ENCODE measurements at places on chromosomes 5 and 9.
A peak's percentile ranks its signal among the peaks of the same experiment; 100 is the strongest.

DNA sequence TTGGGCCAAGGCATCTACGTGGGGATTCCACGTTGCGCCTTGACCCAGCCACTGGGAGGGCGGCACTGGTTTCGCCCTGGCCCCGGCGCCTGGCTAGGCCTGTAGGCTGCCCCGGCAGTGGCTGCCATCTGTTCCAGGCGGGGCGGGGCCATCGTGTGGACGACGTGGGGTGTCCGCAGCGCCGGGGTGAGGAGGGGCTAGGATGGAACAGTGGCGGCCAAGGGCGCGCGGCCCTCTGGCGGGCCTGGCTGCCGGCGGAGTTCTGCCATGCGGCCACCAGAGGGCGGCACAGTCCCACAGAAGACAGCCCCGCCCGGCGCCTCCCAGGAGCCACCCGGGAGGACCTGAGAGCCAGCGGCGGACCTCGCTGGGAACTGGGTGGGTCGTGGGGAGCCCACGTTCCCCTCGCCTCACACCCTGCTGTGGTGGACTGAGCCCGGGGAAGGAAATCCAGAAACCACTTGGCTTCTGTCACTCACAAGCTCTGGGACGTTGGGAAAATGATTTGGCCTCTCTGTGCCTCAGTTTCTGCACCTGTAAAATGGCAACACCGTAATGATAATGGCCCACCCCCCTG lies 22.6 kb upstream of the RAPGEF1 start:
- peak; percentile 67 for DNase-seq

- no peak for DNase-seq
Observed at GRCh38 chr9:6876195-6876894, 118.6 kb downstream of the KDM4C start.

DNA sequence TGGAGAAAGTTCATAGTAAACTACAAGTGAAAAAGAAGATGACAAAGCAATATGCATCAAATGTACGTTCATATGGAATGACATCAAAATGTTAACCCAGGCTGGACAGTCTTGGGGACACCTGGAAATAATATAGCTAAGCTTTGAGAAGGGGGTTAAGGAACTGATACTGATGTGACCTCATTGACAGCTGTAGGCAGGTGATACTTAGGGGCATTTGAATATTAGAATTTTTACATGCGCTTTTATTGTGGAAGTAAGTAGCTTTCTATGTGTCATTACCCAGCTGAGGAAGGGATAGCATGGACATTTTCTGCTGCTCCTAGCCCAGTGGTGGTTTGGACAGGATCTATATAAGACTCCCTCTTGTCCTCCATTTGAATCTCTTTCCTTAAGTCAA lies 299.7 kb downstream of the CWC27 start:
- DNase-seq: no peak

DNA sequence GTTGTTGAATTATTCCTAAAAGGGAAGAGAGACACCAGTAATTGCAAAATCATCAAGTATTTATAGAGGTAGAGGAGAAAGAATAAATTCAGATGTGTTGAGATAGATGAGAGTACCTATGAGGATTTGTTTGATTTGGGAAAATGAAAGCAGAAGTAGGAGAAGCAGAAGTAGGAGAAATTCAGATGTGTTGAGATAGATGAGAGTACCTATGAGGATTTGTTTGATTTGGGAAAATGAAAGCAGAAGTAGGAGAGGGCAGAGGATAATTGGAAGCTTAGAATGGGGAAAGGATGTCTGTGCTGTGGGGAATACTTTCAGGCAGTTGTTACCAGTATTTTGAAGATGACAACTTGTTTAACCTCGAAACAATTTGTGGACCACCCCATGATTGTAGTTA lies 35.1 kb upstream of the ZCCHC7 start:
- DNase-seq: no peak

GRCh38 chr5:88659529-88660263 lies 223.3 kb downstream of the MEF2C start:
- DNase-seq: no peak

DNA sequence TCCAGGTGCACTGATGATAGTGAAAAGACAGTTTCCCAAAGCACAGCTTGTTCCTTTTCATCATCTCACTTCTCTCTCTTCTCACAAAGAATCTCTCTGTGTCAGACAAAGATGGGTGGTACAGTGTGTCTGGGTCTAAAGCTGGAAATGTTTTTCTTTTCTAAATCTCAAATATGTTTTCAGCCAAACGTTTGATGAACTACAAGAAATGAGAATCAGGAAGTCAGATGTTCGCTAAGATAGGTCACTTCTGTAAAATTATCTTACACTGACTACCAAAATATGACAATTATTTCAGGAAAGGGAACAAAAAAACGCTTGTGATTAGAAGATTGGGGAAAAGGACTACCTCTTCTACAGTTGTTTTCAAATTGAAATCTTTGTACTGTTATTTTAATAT lies 708.8 kb downstream of the PTPRD start:
- DNase-seq: no peak

DNA sequence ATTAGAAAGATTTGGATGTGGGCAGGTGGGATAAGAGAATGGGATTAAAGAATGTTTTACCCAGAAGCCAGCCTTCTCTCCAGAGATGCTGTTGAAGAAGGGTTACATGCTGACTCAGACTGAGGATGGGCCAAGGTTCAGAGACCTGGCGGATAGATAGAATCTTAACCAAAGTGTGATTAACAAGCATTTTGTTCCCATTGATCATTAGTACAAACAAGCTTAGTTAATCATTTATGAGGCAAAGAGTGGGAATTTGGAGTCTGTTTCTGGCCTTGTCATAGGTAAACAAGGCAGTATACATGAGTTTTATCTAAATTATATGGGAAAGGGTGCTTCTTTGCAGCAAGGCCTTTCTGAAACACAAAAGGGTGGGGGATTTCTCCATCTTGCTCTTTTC lies 20.8 kb upstream of the DTWD2 start:
- DNase-seq: no peak

DNA sequence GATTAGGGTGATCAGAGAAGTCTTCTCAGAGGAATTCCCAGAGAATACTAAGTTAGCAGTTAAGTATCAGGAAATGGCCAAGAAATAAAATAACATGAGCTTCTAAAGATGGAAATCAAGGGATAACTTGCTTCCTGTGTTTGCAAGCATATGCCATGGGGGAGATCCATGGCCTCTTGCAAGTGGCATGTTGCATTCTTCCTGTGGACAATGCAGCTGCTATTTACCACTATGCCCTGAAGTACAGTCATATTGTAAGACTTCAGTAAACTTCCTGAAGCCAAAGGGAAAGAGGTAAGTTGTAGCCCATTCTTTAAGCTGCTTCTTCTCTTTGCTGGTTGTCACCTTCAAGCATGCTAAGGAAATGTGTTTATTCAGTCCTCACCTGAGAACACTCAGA lies 154.7 kb upstream of the RUSC2 start:
- no peak for DNase-seq

GRCh38 chr9:108903420-108904103 lies 30.4 kb downstream of the ELP1 start:
- DNase-seq: no peak

DNA sequence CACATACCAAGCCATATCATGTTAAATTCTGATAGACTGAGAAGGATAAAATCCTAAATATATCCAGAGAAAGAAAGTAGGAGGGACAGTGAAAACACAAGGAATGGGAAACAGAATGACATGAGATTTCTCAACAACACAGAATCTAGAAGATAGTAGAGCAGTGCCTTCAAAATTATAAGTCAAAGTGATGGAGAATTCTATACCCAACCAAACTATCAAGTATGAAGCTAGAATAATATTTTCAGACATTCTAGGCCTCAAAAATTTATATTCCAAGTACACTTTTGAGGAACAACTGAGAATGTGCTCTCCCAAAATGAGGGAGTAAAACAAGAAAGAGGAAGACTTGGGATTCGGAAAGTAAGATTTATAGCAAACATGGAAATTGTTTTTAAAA lies 10.9 kb upstream of the TTLL11 start:
- no peak for DNase-seq

GRCh38 chr5:1836176-1836890 lies 35.1 kb downstream of the NDUFS6 start:
- DNase-seq: no peak
